ENCODE measurements at places on chromosomes 3 and 15. TPM values are rescaled to one million over a fixed set of nuclear protein-coding genes. Genes with fewer than 3 reads are reported as not detected.

PDCD6IP gene
- 245 TPM for total RNA-seq

DUOXA2 gene
- not detected for total RNA-seq

GOLGA6L25 gene
- not detected for total RNA-seq

GOLGA6A gene
- total RNA-seq: not detected

EPHB1 gene
- total RNA-seq: 3.6 TPM

KLHL40 gene
- total RNA-seq: not detected

GRCh38 chr15:61158504-61159407 is 70.3 kb downstream of the RORA start:
- no peak for DNase-seq

- no peak for DNase-seq
Observed at GRCh38 chr3:42749753-42750231, 23.3 kb downstream of the CCDC13 start.

- DNase-seq: no peak
Observed at GRCh38 chr3:20215636-20216035, 29.6 kb upstream of the SGO1 start.

DNA sequence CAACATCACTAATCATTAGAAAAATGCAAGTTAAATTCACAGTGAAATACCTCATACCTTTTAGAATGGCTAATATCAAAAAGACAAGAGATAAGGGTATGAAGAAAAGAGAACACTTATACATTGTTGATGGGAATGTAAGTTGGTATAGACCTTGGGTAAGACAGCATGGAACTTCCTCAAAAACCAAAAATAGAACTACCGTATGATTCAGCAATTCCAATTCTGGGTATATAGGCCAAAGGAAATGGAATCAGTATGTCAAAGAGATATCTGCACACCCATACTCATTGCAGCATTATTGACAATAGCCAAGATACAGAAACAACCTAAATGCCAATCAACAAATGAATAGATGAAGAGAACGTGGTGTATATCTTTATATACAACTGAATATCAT is 166.8 kb upstream of the LRRN1 start:
- DNase-seq: no peak

DNA sequence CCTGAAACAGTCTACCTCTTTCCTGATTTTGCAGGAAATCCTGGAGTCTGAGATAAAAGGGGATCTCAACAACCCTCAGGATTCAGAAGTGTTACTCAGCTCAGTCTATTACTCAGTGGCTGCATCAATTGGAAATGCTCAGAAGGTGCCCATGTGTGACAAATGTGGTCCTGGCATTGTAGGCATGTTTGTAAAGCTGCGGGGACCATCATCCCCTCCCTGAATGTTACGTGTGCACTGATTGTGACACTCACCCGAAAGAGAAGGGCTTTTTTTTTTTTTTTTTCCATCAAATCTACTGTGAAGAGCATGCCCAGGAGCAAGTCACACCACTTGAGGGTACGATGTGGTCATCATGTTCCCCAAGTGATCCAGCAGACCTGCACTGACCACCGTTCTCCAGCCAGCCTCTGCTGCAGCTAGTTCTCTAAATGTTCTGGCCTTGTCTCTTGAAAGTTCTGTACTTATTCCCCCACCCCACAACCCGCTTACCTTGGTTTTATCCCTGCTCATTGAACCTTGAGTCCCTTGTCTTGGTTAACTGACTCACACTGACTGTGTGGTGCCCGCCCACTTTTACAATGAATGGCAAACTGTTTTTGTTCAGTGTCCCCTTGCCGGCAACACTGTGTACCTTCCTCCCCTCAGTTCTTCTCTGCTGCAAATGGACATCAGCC is 19.8 kb downstream of the ST3GAL6 start:
- DNase-seq: no peak

- DNase-seq: no peak
Observed at GRCh38 chr3:17054301-17054981, 169.7 kb downstream of the PLCL2 start.

DNA sequence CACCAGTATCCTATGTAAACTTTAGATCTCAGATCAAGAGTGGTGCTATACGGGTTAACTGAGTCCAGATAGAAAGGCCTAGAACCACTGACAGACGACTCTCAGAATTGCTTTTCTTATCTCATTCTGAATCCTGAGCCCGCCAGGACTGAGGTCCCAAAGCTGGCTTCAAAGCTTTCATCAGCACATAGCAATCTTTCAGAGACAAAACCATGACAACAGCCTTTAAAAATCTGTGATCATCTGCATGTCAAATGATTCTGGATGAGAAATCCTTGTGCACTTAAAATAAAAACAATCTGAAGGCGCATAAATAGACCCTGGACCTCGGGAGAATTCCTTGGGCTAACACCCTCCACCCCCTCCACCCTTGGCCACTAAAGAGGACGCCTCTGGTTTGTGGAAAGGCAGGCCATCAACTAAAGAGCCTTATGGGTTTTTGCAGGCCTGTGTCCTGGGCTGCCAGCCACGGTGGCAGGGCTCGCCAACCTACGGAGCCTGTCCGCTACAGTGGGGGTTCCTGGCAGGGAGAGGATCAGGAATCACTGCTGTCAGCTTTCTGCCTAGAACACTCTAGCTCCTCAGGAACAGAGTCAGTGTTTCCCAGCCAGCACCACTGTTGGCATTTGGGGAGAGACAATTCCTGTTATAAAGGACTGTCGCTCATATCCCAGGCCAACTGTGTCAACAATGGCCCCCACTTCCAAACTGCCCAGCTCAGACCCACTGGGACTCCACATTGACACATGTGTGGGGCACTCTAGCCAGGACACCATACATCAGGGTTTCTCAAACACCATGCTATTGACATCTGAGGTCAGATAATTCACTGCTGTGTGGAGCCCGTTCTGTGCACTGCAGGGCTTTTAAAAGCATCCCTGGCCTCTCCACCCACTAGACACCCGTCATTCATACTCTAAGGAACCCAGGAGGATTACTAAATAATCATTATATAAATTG is 20.2 kb downstream of the TLE3 start:
- no peak for DNase-seq

- no peak for DNase-seq
Observed at GRCh38 chr3:31488475-31489017, 44.2 kb upstream of the STT3B start.

DNA sequence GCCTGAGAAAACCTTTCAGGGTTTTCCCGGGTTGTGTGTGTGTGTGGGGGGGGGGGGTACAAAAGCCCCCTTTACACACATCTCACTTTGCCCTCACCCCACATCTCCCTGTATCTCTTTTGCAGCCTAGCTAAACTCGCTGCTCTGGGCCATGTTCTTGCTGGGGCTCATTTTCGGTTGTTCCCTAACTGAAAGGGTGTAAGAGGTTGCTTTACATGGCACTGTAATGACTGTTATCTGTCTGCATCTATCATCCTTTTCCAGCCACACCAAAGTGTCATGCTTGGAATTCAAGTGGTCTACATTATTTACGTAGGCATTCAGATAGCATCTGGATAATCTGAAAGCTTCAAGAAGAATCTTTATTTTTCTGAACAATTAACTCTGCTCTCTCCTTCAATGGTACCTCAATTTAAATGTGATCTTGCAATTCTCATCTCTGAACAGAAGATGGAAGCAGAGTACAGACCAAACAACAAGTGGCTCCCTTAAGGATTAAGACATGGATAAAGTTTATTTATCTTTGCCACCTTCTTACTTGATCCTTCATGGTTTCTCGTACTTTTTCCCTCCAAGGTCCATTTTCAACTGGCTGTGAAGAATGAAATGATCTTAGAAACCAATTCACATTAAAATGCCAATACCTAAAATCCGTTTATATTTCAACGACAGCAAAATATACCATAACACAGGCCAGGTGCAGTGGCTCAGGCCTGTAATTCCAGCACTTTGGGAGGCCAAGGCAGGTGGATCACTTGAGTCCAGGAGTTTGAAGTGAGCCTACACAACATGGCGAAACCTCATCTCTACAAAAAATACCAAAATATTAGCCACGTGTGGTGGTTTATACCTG is 34.9 kb downstream of the DCLK3 start:
- no peak for DNase-seq

- no peak for DNase-seq
Observed at GRCh38 chr3:133655731-133656515, 5.8 kb downstream of the TOPBP1 start.

DNA sequence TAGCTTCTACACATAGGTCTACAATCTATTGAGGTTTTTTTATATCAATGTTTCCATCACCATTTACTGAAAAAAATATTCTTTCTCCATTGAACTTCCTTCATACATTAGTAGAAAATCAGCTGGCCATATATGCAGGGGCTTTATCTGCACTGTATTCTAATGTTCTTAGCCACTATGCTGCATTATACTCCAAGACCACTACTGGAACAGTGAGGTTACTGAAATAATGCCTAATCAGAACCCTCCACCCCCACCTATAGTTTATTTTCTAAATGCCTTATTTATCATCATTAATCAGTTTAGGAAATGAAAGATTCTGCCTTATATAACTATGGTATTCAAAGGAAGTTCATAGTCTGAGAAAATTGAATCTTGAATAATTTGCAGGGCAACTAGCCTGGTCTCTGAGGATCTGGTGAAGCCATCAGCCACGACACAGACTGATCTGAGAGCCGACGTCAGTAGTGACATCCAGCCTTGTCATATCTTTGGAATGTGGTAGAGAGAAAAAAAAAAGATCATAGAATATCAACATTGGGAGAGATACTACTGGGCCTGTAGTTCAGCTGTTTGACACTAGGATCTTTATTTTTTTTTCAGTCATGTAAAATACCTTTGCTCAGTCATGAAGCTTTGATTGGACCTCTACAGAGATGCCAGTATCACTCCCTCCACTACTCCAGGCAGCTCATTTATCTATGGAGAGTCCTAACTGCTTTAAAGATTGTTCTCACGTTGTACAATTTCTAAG is 66.6 kb downstream of the P3H2 start:
- DNase-seq: no peak

- no peak for DNase-seq
Observed at GRCh38 chr15:78052001-78052401, 25.5 kb downstream of the TBC1D2B start.

DNA sequence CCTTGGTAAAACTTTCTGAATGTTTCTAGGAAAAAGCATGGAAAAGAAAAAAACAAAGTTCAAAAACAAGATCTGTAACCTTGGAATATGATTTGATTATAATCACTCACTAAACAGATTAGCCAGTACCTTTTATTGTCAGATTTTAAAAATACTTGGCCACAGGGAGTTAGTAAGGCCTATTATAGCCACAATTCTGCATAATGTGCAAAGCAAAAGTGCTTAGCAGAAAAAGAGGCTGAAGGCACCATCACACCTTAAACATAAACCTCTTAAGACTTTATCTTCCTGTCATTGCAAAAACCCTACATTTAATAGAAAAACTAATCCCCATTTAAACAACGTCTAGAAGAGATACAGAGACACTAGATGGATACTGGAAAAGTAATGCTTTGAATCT is 41.8 kb downstream of the CHSY1 start:
- DNase-seq: no peak

DNA sequence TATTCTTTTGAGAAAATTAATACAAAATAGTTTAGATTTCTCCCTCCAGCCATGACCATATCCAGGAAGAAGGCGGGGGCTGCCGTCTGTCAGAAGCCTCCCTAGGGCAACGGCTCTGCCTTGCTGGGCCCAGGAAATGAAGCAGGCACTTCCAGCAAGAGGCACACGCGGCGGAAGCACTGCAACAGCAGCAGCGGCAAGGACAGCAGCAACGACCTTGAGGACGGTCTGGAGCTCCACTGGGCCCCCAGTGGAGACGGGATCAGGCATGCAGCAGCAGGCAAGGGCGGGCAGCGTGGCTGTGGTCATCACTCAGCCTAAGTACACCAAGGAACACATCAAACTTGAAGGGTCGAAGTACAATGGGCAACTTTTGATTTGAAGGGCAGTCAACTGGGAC is 61.3 kb upstream of the EPHA6 start:
- no peak for DNase-seq

GRCh38 chr3:169542331-169542751 is 121.2 kb downstream of the MECOM start:
- DNase-seq: no peak

- DNase-seq: no peak
Observed at GRCh38 chr3:58874248-58874741, 175.5 kb downstream of the CFAP20DC start.

- peak; percentile 63 for DNase-seq
Observed at GRCh38 chr15:78107471-78107870, 15.1 kb downstream of the SH2D7 start.

DNA sequence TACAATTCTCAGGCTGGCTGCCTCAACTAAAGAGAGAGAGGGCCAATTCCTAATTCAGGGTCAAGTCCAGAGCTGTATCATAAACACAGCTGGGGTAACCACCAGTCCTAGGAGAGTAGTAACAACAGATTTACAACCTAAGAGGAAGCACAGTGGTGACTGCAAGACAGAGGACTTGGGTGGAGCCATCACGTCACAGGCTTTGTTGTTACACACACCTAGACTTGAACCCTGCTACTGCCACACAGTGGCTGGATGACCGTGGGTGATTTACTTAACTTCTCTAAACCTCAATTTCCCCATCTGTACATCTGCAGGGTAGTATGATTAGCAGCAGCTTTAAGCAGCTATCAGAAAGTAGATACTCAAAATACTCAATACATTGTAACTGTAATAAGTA is 78.6 kb downstream of the MYLK start:
- DNase-seq: no peak

GRCh38 chr3:138059261-138059660 is 49.3 kb downstream of the CLDN18 start:
- no peak for DNase-seq

DNA sequence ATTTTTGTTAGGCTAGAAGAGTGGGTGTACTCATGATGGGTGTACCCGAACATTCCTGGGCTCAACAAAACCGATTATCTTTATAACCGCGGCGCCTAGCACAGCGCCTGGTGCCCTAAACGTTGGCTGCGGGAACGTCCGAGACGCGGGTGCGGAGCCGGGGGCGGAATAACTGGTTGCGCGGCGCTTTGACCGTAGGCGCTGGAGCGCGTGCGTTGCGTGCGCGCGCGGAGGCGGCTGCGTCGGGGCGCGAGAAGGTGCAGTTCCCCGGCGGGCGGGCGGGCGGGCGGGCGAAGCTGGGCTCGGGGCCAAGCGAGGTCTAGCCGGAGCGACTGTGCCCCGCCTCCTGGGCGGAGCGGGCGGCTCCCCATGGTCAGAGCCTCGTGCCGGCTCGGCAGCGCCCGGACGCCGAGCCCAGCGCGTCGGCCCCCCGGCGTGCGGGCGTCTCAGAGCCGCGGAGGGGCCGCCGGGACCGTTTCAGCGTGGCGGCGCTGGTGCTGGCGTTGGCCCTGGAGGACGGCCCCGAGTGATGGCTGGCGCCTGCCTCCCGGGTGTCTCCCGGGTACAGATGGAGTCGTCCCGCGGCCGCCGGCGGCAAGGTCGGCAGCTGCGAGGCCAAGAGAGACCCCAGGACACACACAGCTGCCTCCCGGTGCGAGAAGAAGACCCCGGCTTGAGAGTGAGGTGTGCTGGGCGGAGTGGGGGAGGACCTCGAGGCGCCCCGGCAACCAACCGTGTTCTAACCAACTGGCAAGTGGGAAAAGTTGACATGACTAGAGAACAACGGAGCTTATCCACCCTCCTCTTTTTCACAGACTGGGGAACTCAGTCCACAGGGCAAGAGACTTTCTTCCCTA is at the start of gene PLAAT1:
Gene PLAAT1 (plus strand): TSS at position 373 of the 857 bp plus-strand sequence. CDS start 14,429 bp downstream, outside the sequence.
- DNase-seq: peak; percentile 84

GRCh38 chr3:100754563-100755334 is 45.5 kb downstream of the TFG start:
- no peak for DNase-seq
